Activated CD4-positive, alpha-beta T cell treated with anti-CD3 and anti-CD28 coated beads, Interleukin-2, Interleukin-4, amounts not matched to agents 100 ng/mL and 50 ng/mL, durations not matched to agents 16 hours and 8 hours (primary cell): ENCODE measurements at places on chromosomes 16 and 17.
A peak's percentile ranks its signal among the peaks of the same experiment; 100 is the strongest.

DNA sequence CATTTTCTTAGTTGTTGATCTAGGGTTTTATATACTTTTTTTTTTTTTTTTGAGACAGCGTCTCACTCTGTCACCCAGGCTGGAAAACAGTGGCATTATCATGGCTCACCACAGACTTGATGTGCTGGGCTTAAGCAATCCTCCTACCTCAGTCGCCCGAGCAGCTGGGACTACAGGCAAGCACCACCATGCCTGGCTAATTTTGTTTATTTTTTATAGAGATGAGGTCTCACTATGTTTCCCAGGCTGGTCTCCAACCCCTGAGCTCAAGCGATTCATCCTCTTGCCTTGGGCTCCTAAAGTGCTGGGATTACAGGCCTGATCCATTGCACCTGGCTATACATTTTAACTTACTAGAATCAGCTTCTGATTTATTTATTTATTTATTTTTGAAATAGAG lies 34.2 kb upstream of the ATP2A3 start:
- no peak for DNase-seq

- no peak for DNase-seq
Measured at GRCh38 chr17:63035695-63036094, 69.7 kb downstream of the TANC2 start.

DNA sequence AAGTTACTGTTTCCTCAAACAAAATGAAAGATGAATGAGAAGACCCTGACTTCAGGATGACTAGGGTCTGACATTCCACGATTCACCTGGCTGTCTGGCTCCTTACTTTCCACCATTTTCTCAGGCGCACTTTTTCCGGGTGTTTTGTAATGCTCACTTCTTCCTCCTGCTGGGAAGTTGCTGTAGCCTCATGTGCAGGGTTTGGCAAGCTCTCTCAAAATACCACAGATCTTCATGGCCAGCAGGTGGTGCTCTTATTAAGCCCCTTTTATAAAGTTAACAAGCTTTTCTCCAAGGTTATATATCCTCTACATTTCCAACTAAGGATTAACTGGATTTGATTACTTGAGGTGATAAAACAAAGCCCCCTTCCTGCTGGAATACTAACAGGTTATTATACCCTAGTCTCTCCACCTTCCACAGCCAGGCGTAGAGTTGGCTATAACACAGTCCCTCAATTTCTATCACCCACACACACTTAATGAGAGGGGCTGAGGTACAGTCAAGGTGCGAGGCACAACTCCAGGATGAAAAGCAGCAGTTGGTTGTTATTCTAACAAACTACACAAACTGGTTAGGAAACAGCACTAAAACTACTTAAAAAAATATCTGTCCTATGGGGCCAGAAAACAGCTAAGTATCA lies 45.4 kb downstream of the STH start:
- DNase-seq: peak; percentile 29

DNA sequence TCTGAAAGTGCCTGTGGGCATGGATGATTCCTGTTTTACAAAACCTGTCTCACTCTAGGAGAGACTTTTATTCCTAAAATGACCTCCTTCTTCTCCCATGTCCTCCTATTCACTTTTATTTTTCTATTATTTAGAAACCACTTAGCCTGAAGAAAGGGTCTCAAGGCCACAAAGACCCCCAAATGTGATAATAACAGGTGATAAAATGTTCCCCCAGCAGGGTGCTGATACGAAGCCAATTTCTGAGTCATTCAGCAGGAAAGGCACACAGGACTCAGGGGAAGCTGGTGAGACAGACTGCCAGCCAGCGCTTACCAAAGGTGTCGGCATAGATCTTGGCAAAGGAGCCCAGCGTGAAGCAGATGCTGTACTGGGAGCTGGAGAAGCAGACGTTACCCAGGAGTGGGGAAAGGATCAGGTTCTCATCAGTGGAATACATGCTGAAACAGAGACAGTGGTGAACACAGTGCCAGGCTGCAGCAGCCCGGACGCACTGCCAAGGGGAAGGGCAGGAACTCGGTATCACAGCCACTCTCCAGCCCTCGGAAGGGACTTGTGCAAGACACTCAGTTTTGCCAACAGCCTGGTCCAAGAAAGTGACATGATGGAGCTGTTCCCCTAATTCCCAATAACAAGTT lies 24.6 kb downstream of the HIGD1B start:
- no peak for DNase-seq

DNA sequence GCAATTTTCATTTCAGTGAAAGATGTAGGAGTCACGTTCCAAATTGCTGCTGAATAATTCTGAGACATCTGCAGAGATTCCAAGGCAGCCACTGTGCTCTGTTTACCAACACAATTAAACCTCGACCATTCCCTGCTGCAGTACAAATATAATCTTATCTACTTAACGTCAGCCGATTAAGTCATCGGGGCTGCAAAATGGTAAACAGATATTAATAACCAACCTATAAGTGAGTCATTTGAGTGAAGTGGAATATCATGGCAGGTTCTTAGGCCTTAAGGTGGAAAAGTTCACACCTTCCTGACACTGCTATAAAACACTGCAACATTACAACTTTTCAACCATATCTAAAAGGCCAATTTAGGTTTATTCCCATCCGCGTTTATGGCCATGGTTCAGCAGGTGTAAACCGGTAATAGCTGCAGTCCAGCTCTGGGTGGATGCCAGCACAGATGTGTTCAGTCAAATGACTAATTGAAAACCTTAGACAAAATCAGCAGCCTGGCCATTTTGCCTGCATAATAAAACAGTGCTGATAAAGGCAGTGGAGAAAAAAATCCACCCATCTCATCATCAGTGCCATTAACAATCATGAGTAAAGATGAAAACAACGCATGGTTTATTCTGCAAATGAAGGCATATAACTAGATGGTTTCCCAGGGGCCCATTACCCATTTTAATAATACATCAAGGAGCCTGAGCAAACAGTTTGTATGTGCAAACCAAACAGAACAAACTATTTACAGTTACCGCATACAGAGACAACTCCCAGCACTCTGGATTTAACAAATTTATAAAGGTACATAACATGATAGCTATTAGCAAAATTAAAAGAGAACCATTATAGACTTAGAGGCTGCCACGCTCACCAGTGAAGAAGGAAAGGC lies 202.9 kb upstream of the IRX3 start:
- DNase-seq: no peak

DNA sequence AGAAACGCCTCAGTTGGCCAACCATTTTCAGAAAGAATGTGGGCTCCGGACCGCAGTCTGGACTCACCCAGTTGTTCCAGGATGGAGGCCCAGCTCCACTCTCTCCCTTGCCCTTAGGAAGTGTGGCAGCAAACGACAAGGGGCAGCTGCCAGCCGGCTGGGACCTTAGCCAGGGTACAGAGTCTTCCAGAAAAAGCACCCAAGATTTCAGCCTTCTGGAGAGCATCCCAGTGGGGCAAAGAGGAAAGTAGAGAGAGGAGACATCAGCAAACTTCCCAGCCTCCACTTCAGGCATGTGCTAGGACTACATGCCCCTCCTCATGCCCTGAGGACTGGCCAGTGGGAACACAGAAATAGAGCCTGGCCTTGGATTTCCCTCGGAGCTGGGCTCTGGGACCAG lies 56.8 kb upstream of the SCNN1B start:
- no peak for DNase-seq

DNA sequence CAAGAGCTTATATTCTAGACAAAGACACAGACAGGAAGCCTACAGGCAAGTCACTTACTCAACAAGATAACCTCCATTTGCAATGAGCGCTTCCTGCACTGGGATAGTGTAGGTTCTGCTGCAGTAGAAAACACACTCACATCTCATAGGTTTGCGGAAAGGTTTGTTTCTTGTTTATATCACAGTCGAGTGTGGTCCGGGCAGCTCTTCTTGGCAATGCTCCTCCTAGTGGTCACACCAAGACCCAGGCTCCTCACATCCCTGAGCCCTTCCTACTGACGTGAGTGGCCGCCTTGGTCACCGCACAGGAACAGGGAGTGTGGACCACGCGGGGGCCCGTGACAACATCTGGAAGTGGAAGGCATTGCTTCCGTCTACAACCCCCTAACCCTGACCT lies 48.0 kb upstream of the RBFOX3 start:
- DNase-seq: no peak

- no peak for DNase-seq
Measured at GRCh38 chr17:57916925-57917858, 38.0 kb downstream of the CUEDC1 start.

DNA sequence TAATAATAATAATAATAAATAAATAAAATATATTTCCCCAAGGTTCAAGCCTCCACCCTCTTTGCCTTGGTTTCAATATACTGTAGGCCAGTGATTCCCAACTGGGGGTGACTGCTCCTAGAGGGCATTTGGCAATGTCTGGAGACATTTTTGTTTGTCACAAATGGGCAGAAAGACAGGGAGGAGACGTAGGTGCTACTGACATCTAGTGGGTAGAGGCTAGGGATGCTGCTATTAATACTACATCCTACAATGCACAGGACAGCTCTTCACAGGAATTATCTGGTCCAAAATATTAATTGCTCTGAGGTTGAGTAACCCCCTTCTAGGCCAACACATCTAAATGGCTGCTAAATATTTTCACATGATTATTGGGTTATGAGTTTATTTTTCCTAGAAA lies 12.8 kb upstream of the PRR14 start:
- peak; percentile 48 for DNase-seq

GRCh38 chr17:10744501-10745000 lies 14.7 kb upstream of the TMEM220 start:
- no peak for DNase-seq

GRCh38 chr17:55263569-55264277 lies 1.0 kb upstream of the HLF start:
- peak; percentile 1 for DNase-seq

GRCh38 chr16:88045820-88046303 lies 94.6 kb downstream of the BANP start:
- no peak for DNase-seq

GRCh38 chr16:23508589-23509440 lies 1.5 kb downstream of the GGA2 start:
- DNase-seq: no peak
